Epithelial cell of proximal tubule (primary cell): ENCODE measurements at places on chromosomes 11 and 22. TPM values are rescaled to one million over a fixed set of nuclear protein-coding genes. Genes with fewer than 3 reads are reported as not detected.
A peak's percentile ranks its signal among the peaks of the same experiment; 100 is the strongest.

DNA sequence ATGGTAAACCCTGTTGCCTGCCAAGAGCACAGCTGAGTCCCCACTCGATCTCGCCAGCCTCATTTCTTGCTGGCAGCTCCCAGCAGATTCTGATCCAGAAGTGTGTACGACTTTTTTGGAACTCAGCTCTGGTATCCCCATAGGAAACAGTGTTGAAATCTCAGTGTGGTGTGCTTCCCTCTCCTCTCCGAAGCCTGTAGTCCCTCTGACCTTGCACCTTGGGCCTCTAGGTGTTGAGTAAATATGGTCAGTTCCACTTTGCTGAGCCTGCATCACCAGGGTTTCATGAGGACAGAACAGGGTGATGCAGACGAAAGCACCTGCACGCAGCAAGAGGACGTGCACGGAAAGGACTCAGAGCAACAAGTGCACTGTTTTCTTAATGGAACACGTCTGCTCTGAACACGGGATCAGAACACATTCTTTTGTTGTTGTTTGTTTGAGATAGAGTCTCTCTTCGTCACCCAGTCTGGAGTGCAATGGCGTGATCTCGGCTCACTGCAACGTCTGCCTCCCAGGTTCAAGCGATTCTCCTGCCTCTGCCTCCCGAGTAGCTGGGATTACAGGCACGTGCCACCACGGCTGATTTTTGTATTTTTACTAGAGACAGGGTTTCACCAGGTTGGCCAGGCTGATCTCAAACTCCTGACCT lies 3.8 kb upstream of the CPT1A start:
- no peak for DNase-seq

- no peak for DNase-seq
Measured at GRCh38 chr11:117977029-117977428, 9.2 kb upstream of the IL10RA start.

DNA sequence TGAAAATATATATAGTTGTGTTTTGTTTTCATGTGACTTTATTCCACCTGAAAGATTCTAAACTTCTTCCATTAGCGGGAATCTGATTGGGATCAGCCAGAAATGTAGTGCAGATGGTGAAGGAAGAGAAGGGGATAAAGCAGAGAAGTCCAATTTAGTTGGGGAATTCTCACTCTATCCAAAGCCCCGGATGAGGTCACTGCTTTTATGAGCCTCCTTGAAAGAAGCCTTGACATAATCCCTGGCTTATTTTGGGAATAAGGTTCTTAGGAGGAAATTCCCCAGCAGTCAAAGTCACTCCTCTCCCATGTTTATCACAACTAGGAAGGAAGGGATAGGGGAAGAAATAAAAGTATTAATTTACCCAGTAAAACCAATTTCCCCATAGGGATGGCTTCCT lies 41.1 kb downstream of the OSBP start:
- DNase-seq, result no peak

- no peak for DNase-seq
Measured at GRCh38 chr11:77558380-77558779, 31.4 kb upstream of the AQP11 start.

- DNase-seq, result no peak
Measured at GRCh38 chr11:132200353-132200936, 830.0 kb downstream of the NTM start.

GRCh38 chr11:65375012-65375411 lies 7.4 kb downstream of the SLC25A45 start:
- no peak for DNase-seq

- no peak for DNase-seq
Measured at GRCh38 chr11:71326328-71326940, 74.1 kb upstream of the SHANK2 start.

DNA sequence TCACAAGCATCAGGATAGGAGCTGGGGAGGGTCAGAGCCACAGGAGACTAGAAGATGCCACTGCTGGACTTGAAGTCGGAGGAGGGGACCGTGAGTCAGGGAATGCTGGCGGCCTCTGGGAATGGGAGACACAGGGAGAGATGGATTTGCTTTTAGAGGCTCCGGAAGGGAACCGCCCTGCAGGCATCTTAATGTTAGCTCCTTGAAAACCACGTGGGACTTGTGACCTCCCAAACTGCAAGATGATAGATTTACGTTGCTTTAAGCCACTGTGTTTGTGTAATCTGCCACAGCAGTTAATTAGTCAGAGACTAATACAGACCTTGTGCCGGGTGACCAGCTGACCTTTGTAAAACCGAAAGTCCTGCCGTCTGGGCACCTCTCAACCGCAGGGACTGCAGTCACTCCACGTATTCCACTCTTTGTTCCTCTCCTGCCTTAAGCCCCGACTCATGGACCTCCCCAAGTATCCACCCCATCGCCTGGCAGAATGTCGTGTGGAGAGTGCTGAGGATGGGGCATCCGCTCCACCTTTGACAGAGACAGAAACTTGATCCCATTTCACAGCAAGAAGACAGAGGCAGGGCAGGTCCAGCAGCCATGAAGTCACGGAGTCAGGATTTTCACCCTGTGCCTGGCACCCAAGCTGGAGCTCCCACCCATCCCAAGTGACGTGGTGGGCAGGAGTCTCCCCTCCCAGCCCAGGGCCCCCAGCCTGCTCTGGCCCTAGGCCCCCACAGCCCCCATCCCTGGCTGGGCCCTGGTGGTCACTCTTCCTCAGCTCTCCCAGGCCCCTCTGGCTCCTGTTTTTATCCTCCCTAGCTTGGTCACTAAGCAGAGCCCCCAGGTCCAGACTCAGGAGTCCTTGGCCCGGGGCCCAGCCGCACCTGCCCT lies 19.4 kb upstream of the CTSD start:
- DNase-seq, result peak; percentile 9

GRCh38 chr11:115197031-115197430 lies 307.2 kb downstream of the CADM1 start:
- no peak for DNase-seq

Gene CRYAB
- total RNA-seq, result 5.9 and 25.8 TPM in 2 replicates

Gene TRMU
- 39.0 and 50.2 TPM in 2 replicates for total RNA-seq

Gene GGTLC2
- 0.80 TPM in 1 of 2 replicates, not detected in the other for total RNA-seq

Gene ASCC2
- total RNA-seq, result 24.0 and 29.1 TPM in 2 replicates

Gene B3GAT1
- total RNA-seq, result 0.07 TPM in 1 of 2 replicates, not detected in the other

Gene MAPK8IP1
- 10.1 and 11.1 TPM in 2 replicates for total RNA-seq

Gene ZNF202
- 2.2 and 7.5 TPM in 2 replicates for total RNA-seq

Gene KCNQ1OT1
- total RNA-seq, result 0.14 and 0.63 TPM in 2 replicates

Gene CENPM
- 58.2 and 68.1 TPM in 2 replicates for total RNA-seq

Gene NNMT
- 875 and 1,529 TPM in 2 replicates for total RNA-seq
